ENCODE measurements at places on chromosomes 1 and 21.

- DNase-seq = no peak
Measured at GRCh38 chr1:157404063-157404501, 148.2 kb downstream of the FCRL5 start.

GRCh38 chr1:116952738-116953275 lies 43.1 kb downstream of the PTGFRN start:
- no peak for DNase-seq

DNA sequence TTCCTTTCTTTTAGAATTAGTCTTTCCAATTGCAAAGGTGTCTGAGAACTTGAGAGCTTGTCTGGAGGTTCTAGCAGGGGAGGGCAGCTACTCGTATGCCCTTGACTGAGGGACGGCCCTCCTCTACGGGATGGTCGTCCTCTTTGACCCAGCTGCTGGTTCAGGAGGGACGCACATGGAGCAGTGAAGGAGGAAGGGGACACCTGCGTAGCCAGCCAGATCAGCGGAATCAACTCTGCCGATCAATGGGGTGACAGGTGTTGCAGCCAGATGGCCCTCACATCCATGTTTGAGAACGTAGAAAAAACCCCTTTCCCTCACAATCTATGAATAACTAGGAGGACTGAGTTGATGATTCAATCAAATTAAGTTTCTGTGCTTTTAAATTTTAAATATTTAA lies 15.7 kb upstream of the A3GALT2 start:
- DNase-seq = peak; percentile 13

GRCh38 chr21:45534636-45535331 lies 7.5 kb downstream of the SLC19A1 start:
- DNase-seq = peak; percentile 35

DNA sequence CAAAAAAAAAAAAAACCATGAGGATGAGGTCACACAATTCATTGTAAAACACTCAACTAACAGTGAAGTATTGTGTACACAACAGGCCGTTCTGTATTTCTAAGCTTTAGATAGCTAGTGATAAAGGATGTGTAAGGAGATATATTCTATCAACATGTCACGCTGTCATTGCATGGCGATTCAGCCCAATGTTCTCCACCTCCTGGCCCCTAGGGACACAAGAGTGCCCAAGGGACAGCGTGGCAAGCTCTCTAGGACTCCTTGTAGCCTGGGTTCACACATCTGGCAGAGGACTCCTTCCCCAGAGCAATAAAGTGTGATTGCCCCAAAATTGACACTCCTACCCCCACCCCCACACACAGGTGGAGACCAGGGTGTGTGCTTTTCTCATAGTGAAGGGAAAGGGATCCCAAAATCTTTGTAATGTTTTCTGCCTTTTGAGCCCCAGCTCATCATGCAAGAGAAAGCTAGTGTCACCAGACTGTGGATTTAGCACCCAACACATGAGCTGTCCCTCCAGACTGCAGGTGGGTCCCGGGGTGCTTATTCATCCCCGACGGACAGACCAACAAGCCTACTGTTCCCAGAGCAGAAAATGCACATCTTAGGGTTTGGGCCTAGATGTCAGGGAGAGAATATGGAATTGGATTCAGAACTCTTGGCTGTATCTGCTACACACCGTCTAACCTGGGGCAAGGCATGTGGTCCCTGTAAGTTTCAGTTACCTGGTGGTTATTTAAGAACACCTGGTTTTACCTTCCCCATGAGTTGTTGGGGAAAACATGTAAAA lies 11.5 kb downstream of the TMPRSS3 start:
- peak; percentile 77 for DNase-seq

- no peak for DNase-seq
Measured at GRCh38 chr1:69139007-69139406, 428.7 kb upstream of the LRRC7 start.

GRCh38 chr1:58778385-58779000 lies 5.4 kb downstream of the JUN start:
- no peak for DNase-seq
